Activated CD8-positive, alpha-beta memory T cell treated with anti-CD3 and anti-CD28 coated beads, Interleukin-2, amount 10 ng/mL, durations not matched to agents 7 days and 5 days (primary cell): ENCODE measurements at places on chromosomes 12 and 14. TPM values are rescaled to one million over a fixed set of nuclear protein-coding genes. Genes with fewer than 3 reads are reported as not detected.

Gene PPP4R4
- total RNA-seq, result 0.64 TPM

DNA sequence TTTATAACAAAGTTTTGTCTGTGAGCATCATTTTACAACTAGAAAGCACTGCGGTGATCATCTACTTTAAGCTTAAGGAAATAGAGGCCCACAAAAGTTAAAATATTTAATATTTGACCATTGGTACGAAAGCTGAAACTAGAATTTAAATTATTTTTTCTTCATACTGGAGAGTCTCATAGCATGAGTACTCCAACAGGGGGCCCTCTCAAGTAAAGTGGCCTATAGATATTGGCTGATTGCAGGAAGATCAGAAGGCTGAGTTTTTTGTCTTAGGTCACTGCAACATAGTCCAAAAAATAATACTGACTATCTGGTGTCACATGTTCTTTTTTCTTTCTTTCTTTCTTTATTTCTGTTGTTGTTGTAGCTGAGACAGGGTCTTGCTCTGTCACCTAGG lies 75.3 kb upstream of the ZDHHC17 start:
- DNase-seq, result no peak

DNA sequence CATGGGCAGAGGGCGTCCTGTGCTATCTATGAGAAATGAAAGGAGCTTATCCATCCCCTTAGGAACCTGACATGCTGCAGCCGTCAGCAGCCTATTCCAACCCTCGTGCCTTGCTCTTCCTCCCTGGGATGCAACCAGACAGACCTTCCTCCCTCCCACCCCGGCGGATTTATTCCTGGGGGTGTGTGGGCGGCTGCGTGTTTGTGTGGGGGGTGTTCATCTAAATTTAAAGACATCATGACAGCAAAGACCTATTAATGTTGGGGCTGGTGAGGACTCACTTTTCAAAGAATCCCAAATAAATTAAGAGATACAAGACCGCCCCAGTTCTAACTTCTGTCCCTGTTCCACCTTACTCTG lies 52.0 kb downstream of the WSCD2 start:
- no peak for DNase-seq

DNA sequence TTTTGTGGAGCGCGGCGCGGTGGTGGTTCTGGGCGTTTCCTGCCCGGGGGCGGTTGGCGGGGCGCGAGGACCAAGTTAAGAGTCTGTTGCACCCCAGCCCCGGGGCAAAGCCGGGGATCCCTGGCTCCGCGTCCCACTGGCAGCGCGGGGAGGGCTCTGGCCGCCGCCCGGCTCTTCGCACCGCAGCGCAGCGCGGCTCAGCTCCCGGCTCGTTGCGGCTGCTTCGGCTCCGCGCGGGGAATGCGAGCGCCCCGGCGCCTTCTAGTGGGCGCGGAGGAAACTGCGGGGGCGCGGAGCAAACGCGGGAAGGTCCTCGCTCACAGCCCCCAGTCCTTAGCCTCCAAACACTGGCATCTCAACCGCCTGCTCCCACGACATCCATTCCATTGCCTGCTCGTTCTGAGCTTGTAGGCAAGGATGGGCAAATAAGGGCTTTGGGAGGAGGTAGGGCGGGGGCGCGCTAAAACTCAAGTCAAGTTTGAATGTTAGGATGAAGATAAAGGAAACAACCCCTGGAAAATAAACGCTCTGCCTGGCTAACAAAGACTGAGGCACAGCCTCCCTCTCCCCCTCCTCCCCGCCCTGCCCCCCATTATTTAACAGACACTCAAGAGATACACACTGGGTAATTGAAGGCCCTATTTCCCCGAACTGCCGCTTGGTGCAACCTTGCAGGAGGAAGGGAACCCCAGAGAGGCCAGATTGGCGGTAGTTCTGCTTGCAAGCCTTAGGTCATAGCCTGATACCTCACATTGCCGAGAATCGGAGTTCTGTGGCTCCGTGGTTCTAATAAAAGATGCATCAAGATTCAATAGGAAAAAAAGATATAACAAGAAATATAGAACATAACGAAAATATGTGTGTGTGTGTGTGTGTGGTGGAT lies at the start of gene B4GALNT1:
Gene B4GALNT1, minus strand, starts transcription at position 244 of the 883 bp plus-strand sequence. CDS start 1,069 bp downstream, outside the sequence.
- peak; percentile 70 for DNase-seq
